Esophagus muscularis mucosa (tissue), 4 donors: ENCODE measurements at places on chromosomes 1 and 21. TPM values are rescaled to one million over a fixed set of nuclear protein-coding genes. Genes with fewer than 3 reads are reported as not detected.

Gene SYDE2
- 75.5 TPM for total RNA-seq

Gene GCSAML
- total RNA-seq = 0.13 TPM

Gene LAMTOR2
- total RNA-seq = 61.9 TPM

Gene ANGPTL1
- 149 TPM for total RNA-seq

Gene COL6A1
- 829 TPM for total RNA-seq

Gene LEFTY2
- 0.17 TPM for total RNA-seq

Gene SH2D2A
- total RNA-seq = 2.7 TPM

Gene COL9A2
- total RNA-seq = 1.2 TPM

Gene KCNA3
- 1.1 TPM for total RNA-seq

Gene CR1L
- not detected for total RNA-seq

Gene DMRTB1
- total RNA-seq = not detected

Gene RIMS3
- total RNA-seq = 5.5 TPM

Gene KCNA10
- total RNA-seq = 0.23 TPM

Gene KCNK2
- total RNA-seq = 2.7 TPM

Gene PRKCZ
- 4.5 TPM for total RNA-seq

Gene LENEP
- not detected for total RNA-seq

Gene LCE3E
- total RNA-seq = not detected

Gene ACTL8
- total RNA-seq = not detected

Gene FCRL3
- total RNA-seq = not detected

Gene SPATA17
- 0.69 TPM for total RNA-seq

Gene WNT4
- 0.33 TPM for total RNA-seq

Gene SLC22A15
- total RNA-seq = 1.8 TPM

Gene WNT3A
- not detected for total RNA-seq

Gene SAMD13
- 2.1 TPM for total RNA-seq

Gene C1orf141
- not detected for total RNA-seq

Gene GPR25
- total RNA-seq = not detected

Gene KCNH1
- 0.50 TPM for total RNA-seq

Gene SLC30A10
- not detected for total RNA-seq

Gene TMEM183A
- 85.9 TPM for total RNA-seq

Gene FHAD1
- total RNA-seq = 0.06 TPM

Gene TTC22
- 0.17 TPM for total RNA-seq

Gene TRIM46
- total RNA-seq = 1.7 TPM

Gene SLAMF1
- total RNA-seq = 5.0 TPM

Gene SLC2A5
- total RNA-seq = not detected

Gene C1QA
- total RNA-seq = 184 TPM

Gene HSD3B1
- not detected for total RNA-seq

Gene DIO1
- total RNA-seq = not detected

Gene GPR153
- total RNA-seq = 10.2 TPM

Gene CDCA8
- total RNA-seq = 0.42 TPM

Gene ARID4B
- total RNA-seq = 38.2 TPM

Gene FCGR3B
- total RNA-seq = not detected

Gene TFAP2E
- 0.71 TPM for total RNA-seq

Gene CD1C
- total RNA-seq = not detected

Gene OR2L5
- total RNA-seq = not detected

Gene FAAP20
- 53.2 TPM for total RNA-seq

Gene LAD1
- total RNA-seq = not detected

Gene ATF6
- total RNA-seq = 29.2 TPM
